Right ventricle myocardium inferior (tissue), 1 donor: ENCODE measurements at places on chromosomes 5 and 9. TPM values are rescaled to one million over a fixed set of nuclear protein-coding genes. Genes with fewer than 3 reads are reported as not detected.

DNA sequence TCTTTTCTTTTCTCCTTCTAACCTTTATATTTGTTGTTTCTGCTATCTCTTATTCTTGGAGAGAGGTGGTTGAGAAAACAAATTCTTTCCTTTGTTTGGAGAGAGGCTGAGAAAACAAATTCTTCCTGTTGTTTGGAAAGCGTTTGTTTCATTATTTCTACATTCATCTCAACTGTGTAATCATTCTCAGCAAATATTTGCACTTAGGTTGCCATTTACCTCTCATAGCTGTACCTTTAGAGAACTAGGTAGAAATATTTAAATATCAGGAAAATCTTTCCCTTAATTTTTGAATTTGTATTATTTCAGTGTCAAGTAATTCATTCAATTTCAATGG, 1824.4 kb upstream of the CDH9 start:
- no peak for DNase-seq

GRCh38 chr5:79171635-79172245, 60.1 kb downstream of the BHMT start:
- no peak for DNase-seq

DNA sequence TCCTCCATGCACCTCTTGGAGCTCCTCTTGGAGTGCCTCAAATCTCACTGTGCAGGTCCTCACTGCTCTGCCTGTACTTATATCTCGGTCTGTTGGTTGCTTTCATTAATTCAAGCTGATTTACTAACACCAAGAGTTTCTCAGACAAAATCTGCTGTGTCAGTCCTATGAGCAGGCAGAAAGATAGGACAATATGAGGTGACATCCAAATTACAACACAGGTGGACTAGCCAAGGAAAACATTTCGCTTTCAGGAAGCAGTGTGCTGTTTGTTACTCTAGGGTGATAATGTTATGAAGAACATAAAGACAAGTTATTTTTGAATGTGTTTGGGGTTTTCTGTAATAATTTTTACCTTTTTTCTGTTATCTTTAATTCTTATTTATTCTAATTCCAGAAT, 264.1 kb upstream of the ANKH start:
- DNase-seq = no peak

GRCh38 chr5:115963566-115963965, 1.3 kb downstream of the LVRN start:
- no peak for DNase-seq

The MAMDC2 gene
- total RNA-seq = 10.8 TPM

The EIF4EBP3 gene
- total RNA-seq = 11.7 TPM
